Hindlimb muscle (tissue), 1 donor: ENCODE measurements at places on chromosomes 16 and 17.
A peak's percentile ranks its signal among the peaks of the same experiment; 100 is the strongest.

DNA sequence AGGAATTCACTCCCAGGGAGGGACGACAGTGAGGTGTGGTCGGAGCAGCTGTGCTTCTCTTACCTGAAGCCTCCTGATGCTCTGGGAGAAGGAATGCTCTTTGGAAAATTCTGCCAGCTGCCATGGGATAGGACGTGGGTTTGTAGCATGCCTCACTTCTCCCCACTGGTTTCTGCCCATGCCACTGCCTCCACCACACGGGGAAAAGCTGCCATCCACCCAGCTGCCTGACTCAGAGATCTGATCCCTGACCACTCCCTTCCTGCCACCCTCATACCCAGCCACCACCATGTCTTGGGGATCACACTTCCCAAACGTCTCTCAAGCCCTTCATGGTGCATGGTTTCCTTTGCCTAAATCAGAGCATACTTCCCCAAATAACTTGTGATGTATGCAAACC, 80.0 kb downstream of the CPPED1 start:
- DNase-seq, result no peak

DNA sequence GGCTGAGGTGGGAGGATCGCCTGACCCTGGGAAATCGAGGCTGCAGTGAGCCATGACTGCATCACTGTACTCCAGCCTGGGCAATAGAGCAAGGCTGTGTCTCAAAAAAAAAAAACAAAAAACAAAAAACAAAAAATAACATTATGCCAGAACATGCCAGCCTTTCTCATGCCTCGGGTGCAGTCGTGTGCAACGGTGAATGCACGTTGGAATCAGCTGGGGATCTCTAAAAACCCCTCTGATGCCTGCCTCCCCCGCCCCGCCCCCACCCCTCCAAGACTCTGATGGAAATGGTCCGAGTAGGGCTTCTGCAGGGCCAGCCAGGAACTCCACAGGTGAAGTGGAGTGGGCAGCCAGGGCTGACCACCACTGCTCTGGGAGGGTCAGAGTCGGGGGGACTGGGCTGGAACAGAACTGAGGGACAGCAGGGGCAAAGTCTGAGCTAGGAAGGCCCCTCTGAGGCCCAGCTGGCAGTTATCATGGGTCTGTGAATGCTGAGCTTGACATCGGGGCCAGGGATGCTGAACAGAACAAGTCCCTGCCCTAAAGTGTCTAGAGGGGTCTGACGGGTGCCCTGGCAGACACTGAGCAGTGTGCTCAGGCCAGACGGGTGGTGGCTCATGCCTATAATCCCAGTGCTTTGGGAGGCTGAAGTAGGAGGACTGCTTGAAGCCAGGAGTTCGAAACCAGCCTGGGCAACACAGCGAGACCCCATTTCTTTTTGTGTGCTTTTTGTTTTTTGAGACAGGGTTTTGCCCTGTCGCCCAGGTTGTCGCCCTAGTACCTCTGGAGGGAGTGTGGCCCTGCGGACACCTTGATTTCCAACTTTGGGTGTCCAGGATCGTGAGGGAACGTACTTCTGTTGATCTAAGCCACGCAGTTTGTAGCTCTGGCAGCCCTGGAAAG, 193.4 kb upstream of the GSE1 start:
- no peak for DNase-seq

DNA sequence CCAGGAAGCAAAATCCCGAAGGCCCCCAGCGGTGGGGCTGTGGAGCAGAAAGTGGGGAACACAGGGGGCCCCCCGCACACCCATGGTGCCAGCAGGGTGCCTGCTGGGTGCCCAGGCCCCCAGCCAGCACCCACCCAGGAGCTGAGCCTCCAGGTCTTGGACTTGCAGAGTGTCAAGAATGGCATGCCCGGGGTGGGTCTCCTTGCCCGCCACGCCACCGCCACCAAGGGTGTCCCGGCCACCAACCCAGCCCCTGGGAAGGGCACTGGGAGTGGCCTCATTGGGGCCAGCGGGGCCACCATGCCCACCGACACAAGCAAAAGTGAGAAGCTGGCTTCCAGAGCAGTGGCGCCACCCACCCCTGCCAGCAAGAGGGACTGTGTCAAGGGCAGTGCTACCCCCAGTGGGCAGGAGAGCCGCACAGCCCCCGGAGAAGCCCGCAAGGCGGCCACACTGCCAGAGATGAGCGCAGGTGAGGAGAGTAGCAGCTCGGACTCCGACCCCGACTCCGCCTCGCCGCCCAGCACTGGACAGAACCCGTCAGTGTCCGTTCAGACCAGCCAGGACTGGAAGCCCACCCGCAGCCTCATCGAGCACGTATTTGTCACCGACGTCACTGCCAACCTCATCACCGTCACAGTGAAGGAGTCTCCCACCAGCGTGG, 6.5 kb downstream of the CBX2 start:
- DNase-seq, result no peak

GRCh38 chr16:522320-523096, 5.0 kb upstream of the CAPN15 start:
- DNase-seq, result no peak

GRCh38 chr17:3809135-3809534, 8.1 kb upstream of the ITGAE start:
- no peak for DNase-seq

GRCh38 chr16:25107466-25107792, 4.1 kb upstream of the LCMT1 start:
- DNase-seq, result no peak

GRCh38 chr16:81469710-81470535, 25.3 kb downstream of the CMIP start:
- no peak for DNase-seq

- peak; percentile 34 for DNase-seq
Observed at GRCh38 chr16:50067290-50067853, 1.6 kb downstream of the HEATR3 start.

DNA sequence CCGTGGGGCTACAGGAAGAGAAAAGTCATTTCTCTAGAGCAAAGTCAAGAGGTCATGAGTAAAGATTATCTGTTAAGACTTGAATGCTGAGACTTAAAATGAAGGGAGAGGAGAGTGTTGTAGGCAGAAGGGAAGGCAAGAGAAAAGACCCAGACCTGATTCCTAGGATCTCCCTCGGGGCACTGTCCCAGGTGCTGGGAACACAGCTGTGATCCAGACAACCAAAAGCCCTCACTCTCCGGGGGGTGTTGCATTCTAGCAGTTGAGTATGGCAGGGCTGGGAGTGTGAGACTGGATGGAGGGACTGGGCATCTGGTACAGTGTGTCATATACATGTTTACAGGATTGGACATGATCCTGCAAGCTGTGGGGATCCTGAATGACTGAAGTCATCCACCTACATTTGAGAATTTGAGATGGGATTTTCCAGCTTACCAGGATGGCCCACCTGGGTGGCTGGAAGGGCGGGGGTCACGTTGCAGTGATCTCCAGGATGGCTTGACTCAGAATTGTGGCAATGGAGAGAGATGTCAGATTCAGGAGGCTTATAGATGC, 29.1 kb downstream of the ARSG start:
- no peak for DNase-seq

GRCh38 chr17:67093348-67093747, 49.0 kb downstream of the CACNG1 start:
- DNase-seq, result no peak

- no peak for DNase-seq
Observed at GRCh38 chr17:42141382-42141781, 13.4 kb downstream of the RAB5C start.

DNA sequence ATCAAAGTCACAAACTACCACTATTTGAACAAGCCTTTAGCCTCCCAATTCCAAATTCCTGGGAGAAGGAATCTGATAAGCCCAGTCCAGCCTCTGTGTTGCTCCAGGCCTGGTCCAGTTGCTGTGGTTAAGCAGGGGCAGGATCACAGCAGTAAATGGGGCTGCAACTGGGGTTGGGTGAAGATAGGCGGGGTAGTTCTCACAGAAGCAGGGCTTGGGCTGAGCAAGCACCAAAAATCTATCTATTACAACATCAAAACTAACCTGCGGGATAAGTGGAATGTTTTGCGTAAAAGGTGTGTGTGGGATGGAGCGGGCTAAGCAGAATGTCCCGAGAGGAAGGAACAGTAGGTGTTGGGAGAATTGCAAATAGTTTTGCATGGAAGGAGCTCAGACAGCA, 23.0 kb upstream of the RNF135 start:
- no peak for DNase-seq

- no peak for DNase-seq
Observed at GRCh38 chr16:57516176-57516725, 20.1 kb downstream of the CCDC102A start.

- peak; percentile 35 for DNase-seq
Observed at GRCh38 chr17:16258901-16259300, 41.9 kb downstream of the PIGL start.

- DNase-seq, result no peak
Observed at GRCh38 chr16:19132255-19132654, 18.5 kb downstream of the ITPRIPL2 start.

DNA sequence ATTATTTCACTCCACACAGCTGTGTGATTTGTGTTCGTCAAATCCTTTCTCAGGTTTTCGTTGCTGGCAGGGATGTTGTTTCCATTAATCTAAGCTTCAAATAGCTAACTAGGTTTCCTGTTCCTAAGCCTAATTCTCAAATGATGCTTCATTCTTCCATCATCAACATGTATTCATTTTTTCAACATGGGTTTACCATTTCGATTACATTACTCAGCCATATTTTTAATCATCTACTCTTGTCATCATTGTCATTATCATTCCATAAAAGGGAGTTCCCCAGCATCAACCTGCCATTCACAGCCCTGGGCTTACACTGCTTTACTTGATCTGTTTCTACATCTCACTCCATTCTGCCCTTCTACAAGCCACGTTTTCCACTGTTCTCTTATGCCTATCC, 33.3 kb upstream of the ANKFN1 start:
- no peak for DNase-seq

DNA sequence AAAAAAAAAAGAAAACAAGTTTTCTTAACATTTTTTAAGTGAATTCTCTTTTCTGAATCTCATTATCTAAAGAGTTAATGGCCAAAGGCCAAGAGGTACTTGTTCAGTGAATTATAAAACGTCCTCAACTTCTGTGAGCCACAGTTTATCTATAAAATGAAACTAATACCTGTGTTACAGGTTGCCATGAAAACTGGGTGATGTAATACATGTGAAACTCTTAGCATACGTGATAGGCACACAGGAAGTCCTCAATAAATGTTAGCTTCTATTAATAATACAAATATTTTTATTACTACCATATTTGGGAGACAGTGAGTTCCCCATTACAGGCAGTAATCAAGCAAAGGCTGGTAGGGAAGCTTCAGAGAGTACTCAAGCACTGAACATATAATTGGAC, 13.5 kb upstream of the INPP5K start:
- no peak for DNase-seq

GRCh38 chr16:5075637-5076036, 4.0 kb downstream of the ALG1 start:
- no peak for DNase-seq

GRCh38 chr16:26816885-26817571, 249.7 kb upstream of the C16orf82 start:
- no peak for DNase-seq

- no peak for DNase-seq
Observed at GRCh38 chr17:82365606-82366295, 5.8 kb upstream of the UTS2R start.

DNA sequence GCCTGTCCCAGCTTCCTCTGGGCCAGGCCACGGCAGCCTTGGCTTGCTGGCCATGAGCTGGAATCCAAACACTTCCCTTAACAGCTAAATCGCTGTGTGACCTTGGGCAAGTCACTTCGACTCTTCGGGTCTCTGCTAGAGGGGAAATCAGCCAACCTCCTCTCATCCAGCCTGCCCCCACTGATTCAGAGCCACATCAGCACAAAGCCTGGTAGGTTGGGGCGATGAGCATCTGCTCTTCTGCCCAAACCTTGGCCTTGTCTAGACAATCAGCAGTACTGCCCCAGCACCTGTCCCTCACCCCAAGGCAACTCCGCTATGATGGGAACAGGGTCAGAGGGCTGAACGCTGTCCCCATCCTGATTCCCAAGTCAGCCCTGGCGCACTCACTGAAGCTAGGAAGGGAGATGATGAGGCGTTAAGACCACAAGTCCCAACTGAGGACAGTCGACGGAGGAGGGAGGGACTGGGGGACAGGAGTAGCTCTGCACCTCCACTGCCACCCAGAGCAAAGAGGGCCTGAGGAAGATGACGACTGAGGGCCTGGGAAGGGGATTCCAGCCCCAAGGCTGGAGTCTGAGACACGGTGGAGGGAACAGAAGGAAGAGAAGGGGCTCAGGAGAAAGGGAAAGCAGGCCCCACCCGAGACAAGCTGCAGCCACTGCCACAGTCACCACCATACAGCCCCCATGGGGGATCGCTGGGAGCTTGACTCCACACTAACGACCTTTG, 1.3 kb downstream of the CLUH start:
- no peak for DNase-seq

GRCh38 chr17:74329378-74329777, 3.4 kb downstream of the KIF19 start:
- DNase-seq, result no peak

DNA sequence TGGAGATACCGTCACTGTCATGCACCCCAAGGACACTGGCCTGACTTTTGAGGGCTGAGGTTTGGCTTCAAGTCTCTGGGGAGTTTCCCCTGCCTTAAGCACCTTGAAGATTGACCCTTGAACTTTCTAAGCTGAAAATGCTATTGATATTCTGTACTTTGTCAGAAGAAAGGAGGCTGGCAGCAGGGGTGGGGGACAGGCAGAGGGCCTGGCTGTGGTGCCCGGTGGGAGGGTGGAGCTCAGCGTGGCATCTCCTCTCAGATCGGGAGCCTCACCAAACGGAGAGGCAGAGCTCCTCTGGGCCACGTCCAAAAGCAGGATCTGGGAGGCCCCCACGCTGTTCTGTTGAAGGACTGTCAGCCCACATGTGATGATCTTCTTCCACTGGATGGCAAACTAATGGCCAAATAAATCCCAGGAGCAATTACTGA, 305.2 kb upstream of the IRX3 start:
- no peak for DNase-seq

DNA sequence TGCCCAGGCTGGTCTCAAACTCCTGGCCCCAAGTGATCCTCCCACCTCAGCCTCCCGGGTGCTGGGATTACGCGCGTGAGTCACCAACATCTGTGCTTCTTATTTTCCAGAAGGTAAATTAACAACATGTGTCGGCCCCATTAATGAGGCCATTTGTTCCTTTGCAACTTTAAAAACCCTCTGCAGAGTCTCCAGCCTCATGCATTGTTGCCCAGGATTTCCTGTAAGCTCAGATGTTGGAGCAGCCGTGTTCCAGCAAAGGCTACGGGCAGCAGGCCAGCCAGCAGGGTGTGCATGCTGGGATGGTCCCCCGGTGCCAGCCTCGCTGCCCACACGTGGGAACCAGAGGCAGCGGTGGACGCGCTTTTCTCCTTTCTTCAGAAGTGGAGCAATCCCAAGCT, 19.1 kb upstream of the HEXD start:
- peak; percentile 79 for DNase-seq

DNA sequence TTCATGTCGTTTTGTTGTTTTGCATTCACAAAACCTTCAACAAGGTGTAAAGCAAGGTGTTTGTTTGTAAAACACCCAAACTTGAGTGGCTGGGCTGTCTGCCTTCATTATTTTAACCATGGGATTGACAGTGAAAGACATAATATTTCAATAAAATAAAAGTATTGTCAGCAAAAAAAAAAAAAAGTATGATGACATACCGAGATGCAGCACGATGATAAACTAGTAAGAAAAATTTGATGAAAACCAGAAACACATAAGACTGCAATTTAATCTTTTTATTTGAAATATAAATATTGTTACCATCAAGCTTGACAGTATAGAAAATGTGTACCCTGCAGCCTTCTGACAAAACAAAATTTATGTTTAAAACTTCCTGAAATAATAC, 419.3 kb upstream of the DYNLRB2 start:
- DNase-seq, result no peak

GRCh38 chr17:27413315-27413714, 42.9 kb upstream of the KSR1 start:
- DNase-seq, result no peak
